Activated CD4-positive, alpha-beta T cell treated with anti-CD3 and anti-CD28 coated beads for 1 hour (primary cell): ENCODE measurements at places on chromosomes 1 and 21.

- peak; percentile 49 for DNase-seq
Observed at GRCh38 chr1:205791568-205792180, 16.4 kb upstream of the RAB29 start.

DNA sequence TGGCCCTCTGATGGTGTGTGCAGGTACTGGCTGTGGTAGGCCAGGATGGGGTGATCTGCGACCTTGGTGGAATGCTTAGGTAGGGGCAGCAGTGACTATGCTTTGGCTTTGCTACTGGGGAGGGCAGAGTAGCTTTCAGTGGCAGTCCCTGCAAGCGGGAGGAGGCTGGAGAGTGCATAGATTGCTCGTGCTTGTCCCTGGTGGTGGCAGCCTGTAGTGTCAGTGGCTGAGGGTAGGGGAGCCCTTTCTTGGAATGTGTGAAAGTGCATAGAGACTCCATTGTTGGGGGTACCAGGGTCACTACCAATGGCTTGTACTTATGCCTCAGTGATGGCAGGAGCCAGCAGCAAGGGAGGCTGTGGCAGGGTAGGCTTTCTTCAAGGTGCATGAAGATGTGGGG is 582.6 kb downstream of the MRPL39 start:
- DNase-seq = no peak

DNA sequence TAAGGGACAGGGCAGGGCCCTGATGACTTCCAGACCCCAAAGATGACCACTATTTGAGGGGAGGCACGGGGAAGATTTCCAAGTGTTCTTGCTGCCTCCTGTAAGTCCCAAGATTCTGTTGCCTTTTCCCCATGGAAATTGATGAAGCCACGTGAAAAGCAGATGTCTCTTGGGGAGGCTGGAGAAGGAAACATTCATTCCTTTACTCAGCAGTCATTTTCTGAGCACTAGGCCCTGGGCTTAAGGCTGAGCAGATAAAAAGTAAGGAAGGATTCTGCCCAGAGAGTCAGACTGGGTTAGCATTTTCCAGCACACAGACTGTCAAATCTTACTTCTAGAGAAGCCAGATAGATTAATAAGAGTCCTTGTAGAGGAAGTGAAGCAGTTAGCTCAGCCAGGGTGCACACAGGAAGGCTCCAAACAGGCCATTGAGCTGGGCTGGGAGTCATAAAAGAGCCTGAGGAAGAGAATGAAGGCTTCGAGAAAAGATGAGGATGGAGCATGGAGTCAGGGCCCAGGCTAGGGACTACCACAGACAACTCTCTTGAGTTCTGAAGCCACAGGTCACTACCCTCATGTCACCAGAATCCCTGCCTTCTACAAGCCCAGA is 10.1 kb downstream of the EXTL1 start:
- DNase-seq = no peak

- DNase-seq = no peak
Observed at GRCh38 chr1:21871943-21872342, 59.9 kb downstream of the LDLRAD2 start.

GRCh38 chr1:2297246-2298011 is 69.3 kb downstream of the SKI start:
- no peak for DNase-seq

GRCh38 chr1:237154157-237154556 is 112.2 kb downstream of the RYR2 start:
- DNase-seq = no peak

- no peak for DNase-seq
Observed at GRCh38 chr1:96409087-96409486, 312.5 kb upstream of the PTBP2 start.

DNA sequence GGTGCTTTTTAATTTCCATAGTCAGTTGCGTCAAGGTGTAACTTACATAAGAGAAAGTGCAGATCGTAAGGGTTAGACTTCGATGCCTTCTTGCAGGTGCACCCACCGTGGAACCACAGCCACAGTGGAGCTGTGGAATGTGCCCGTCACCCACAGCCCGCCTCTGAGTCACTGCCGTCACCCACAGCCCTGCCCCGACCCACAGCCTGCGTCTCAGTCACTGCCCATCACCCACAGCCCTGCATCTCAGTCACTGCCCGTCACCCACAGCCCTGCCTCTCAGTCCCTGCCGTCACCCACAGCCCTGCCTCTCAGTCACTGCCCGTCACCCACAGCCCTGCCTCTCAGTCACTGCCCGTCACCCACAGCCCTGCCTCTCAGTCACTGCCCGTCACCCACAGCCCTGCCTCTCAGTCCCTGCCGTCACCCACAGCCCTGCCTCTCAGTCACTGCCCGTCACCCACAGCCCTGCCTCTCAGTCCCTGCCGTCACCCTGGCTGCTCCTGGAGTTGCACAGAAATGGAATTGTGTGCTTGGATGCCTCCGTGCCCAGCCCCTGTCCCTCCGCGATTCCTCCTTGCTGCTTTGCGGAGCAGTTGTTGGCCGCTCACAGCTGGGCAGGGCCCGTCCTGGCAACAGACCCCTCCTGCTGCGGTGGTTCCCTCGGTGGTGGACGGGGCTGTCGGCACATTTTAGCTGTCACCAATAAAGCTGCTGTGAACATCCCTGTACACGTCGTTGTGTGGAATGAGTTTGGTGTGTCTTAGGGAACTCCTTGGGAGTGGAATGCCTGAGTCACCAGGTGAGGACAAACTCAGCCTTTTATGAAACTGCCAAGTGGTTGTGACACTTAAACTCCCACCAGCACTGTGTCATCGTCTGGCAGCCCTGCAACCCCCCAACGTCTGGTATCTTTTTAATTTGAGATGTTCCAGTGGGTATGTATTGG is 44.9 kb upstream of the COL6A2 start:
- DNase-seq = no peak

- DNase-seq = no peak
Observed at GRCh38 chr1:214941061-214941460, 141.5 kb upstream of the KCNK2 start.

GRCh38 chr1:209406168-209406567 is 177.3 kb upstream of the CAMK1G start:
- no peak for DNase-seq

- no peak for DNase-seq
Observed at GRCh38 chr1:25544819-25545218, 1.4 kb downstream of the LDLRAP1 start.
